ENCODE measurements at places on chromosomes 5 and 9.

DNA sequence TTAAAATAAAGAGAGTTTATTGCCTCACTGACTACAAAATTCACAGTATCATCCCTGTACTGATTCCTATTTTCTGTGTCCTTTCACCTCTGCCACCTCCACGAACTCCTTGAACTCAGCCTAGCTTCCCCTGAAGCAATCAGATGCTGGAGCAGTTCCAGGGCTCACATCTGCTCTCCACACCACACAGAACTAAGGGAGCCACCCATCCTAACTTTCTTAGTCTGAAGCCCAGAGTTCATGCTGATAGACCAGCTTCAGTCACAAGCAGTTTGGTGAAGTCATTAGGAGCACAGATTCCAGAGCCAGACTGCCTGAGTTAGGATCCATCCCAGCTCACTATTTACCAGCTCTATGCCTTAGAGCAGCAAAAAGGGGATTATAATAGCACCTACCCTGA, 15.6 kb upstream of the EPB41L4A start:
- DNase-seq = no peak

DNA sequence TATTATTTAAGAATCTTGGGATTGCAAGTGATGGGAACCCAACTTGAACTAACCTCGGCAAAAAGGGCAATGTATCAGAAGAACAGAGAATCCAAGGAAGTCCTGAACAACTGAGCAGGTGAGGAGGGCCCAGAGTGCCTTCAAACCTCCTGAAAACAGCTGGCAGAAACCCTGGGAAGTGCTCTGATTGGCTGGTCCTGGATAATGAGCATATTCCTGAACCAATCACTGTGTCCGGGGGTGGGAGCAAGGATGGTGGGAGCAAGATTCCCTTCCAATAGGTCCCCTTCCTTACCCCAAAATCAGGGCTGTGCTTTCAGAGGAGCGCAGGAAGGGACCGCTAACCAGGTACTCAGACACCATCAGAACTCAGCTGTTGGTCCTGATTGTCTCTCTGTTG, 31.9 kb upstream of the TBC1D2 start:
- peak; percentile 9 for DNase-seq

- peak; percentile 7 for DNase-seq
These were observed 18.3 kb downstream of the RFX3 start for GRCh38 chr9:3507395-3508077.

DNA sequence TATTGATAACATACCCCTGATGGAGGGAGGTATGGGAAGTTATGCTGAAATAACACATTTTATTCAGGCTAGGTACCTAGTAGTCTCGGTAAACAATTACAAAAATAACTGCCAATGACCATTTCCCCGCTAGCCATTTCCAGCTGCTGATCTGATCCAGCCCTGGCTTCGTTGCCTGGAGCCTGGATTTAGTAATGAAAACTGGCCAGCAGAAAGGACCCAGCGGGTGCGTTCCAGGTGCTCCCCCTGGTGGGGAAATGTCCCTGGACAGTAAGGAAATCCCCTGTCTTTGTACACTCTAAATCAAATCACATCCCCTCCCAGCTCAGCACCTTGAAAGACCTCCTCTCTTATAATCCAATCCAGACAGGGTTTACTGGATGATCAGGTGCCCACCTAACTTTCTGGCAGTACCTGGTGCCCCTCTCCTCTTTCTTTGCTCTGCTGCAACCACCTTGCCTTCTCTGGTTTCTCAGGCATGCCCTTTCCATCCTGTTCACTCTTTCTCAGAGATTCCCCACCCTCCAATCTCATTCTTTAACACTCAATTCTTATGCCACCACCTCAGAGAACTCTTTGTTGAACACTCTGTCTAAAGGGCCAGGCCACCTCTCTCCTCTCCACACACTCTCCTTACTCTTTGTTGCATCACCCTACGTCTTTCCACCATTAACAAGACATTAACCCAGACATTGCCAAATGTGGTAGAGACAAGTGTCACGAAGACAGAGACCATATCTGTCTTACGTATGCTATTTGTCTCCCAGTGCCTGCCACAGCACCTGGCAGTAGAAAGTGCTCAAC, 50.1 kb upstream of the SMAD5 start:
- DNase-seq = peak; percentile 65

DNA sequence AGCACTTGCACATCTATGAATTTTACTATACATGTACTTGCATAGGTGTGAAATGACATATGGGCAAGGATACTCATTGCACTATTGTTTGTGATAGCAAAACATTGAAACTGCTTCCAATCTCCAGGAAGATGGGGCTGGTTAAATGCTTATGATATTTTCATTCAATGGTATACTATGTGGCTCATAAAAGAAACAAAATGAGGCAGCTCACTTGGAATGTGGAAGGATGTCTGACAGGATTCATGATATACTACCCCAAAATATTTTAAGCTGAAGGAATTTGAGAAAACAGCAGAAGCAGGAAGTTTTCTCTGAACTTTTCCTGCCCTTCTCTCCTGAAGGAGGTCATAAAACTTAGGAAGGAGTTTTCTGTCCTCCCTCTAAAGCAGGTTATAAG, 99.6 kb upstream of the CAST start:
- DNase-seq = peak; percentile 86

DNA sequence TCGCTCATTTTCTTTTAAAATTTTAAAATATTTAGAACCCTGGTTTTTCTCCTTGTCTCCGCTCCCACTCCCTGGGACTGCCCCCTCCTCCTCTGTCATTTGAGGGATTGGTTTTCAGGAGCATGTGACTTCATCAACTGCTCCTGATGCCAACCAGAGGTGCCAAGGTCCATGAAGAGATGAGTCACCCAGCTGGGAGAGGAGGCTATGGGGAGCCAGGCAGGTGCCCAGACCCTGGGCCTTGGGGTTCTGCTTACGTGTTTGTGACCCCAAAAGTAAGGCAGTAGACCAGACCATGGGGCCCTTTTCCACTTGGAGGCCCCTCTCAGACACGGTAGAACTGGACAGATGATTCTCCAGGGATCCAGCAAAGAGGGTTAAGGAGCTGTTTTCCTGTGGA, 167.0 kb downstream of the FGF18 start:
- no peak for DNase-seq

DNA sequence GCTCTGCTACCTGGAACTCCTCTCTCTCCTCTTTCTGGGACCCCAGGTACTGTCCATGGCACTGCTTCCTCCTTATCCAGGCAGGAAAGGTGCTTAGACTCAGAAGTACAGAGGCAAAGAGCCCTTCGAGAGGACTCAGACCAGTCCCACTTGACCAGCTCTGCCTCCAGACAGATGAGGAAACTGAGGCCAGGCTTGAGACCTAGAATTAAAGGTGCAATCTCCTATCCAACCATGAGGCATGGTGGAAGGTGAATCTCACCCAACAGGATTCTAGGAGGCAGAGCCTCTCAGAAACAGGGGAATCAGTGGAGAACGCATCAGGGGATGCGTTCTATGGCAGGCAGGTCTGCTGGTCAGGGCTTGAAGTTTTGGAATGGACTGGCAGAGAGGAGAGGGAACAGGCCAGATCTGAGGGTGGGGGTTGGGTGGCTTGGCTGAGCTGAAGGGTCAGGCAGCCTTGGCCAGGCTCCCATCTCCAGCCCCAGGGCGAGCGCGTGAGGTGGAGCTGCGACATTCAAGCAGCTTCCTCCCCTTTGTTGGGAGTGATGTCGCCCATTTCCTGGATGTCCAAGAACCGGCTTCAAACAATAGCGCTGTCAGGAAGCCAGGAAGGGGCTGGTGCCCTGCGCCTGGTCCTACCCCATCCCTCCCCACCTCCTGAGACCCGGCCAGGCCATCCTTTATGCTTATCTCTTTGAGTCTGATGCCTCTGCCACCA, 26.2 kb downstream of the NDUFA8 start:
- no peak for DNase-seq
